ENCODE measurements at places on chromosomes 7 and 10.

- no peak for DNase-seq
Measured at GRCh38 chr10:112950714-112951358, 789 bp downstream of the TCF7L2 start.

- DNase-seq, result no peak
Measured at GRCh38 chr7:130294314-130294713, 1.4 kb downstream of the CPA4 start.

- DNase-seq, result no peak
Measured at GRCh38 chr7:3415861-3416312, 114.8 kb downstream of the SDK1 start.

GRCh38 chr10:47406870-47407691, 23.0 kb upstream of the ZNF488 start:
- DNase-seq, result no peak

GRCh38 chr7:157678501-157678900, 341.7 kb downstream of the DNAJB6 start:
- no peak for DNase-seq

GRCh38 chr10:110222641-110223297, 15.4 kb downstream of the MXI1 start:
- DNase-seq, result no peak

DNA sequence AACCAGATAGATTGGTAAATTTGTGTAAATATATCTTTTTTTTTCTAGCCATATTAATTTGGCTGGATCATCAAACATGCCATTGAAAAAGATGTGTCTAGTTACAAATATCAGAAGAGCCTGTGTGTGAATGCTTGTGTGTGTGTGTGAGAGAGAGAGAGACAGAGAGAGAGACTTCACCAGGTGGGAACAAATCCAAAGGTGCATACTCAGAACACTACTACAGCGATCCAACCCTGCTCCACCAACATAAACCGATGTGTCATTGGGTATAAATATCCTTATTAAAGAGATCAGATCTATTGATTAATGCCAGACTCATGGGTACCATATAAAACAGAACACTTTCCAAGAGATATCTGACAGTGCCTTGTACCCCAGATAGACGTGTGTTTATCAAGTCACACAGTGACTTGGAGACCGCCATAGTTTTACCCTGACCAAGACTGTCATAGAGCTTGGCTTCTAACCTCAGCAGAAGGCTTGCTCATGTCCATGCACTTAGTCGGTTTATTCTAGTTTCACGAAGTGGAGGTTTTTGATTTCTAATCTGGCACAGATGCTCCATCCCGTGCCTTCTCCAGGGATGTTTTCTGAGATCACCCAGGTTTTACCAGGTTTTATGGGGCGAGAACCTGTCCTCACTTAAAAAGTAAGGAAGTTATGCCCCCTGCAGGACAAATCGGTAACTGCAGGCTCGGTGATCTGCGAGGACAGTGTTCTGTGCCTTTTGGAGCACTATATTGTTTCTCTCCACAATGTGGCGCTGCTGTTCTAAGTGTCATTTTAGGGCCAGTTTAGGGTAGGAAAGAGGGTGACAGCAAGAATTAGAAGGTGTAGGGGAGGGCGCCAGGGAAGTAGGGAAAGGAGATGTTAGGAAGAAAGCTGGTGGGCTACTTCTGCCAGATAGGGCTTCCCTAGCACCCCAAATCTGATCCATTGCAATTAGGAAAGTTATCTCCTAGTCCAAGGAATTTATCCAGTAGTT, 29.3 kb upstream of the WNT8B start:
- DNase-seq, result peak; percentile 93

GRCh38 chr10:113823389-113823788, 30.5 kb downstream of the DCLRE1A start:
- no peak for DNase-seq

GRCh38 chr7:159097661-159098423, 46.8 kb downstream of the VIPR2 start:
- DNase-seq, result no peak

GRCh38 chr10:80199828-80200227, 5.5 kb downstream of the ANXA11 start:
- no peak for DNase-seq

- DNase-seq, result peak; percentile 83
Measured at GRCh38 chr10:72248468-72249151, 25.1 kb upstream of the DDIT4 start.

DNA sequence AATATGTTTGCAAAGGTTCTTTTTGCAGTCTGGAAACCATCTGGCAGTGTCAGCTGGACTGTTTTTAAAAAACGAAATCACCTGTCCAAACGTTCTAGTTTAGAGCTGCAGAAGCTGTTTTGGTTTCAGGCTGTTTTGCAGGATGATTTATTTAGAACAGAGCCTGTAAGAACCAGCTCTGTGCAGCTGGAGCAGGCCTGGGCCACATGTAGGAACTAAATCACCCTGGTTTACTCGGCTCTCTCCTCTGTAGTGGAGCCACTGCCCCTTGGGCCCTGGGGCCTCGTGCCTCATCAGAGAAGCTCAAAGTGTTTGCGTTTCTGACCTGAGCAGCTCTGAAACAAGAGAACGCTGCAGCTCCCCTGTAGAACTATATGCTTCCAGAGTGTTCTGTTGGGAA, 142.5 kb downstream of the ACTR3B start:
- DNase-seq, result no peak

- DNase-seq, result no peak
Measured at GRCh38 chr7:21960922-21961321, 15.2 kb upstream of the CDCA7L start.

DNA sequence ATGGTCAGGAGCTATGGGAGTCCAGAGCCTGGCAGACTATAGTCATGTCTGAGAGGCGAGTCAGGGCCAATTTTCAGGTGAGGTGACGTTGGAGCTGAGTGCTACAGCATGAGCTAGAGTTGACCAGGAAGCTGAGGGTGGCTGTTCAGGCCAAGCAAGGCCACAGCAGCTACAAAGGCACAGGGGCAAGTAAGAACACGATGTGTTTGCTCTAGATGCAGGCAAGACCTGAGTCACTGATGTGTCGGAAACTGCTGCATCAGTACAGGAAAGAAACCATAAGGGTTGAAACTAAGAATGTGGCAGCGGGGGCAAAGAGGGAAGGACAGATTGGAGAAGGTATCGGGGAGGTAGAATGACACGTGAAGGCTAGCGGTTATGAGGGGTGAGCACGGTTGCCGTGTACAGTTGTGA, 11.8 kb upstream of the RRP12 start:
- DNase-seq, result no peak

DNA sequence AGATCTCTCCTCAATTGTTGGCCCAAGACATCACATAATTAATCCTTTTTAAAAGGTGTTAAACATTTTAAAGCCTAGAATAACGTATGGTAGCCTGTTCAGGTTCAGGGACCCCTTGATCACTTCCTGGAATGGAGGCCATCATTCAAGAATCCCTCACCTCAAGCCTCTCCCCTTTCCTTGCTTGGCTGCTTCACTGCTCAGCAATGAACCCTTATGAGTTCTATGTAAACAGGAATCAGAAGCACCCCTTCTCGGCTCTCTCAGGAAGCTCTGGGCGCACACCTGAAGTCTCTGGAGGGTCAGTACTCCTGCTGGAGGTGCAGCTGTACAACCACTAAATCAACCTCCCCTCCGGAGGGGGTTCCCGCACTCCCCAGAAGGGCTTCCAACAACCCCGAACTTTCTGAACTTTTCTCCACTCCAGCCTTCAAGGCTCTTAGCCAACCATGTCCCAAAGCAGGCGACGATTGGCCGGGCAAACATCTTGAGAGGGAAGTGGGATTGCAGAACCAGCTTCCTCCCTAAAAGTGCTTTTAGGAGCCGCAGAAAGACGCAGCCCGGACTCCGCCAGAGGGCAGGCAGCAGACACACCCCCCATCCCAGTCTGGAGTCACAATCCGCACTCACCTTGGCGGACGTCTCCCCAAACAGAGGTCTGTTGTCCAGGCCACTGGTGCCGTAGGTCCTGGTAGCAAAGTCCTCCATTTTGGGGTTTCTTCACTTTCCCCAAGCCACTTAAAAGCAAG, 562 bp downstream of the TMEM243 start:
- peak; percentile 42 for DNase-seq

GRCh38 chr7:94888551-94888950, 18.8 kb upstream of the PPP1R9A start:
- no peak for DNase-seq

DNA sequence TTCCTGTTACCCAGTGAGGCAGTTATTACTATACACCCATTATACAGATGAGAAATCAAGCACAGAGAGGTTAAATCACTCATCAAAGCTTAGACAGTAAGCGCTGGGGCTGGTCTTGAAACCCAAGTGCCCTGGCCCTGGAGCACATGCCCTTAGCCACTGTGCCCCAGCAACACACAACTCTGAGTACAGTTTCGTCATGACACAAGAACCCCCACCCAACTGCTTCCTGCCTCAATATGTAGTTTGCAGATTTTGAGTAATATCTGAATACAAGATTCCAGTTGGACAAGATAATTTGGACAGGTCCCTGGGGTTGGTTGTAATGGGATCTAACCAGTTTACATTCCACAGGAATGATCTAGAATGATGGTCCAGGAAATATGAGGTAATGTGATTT, 62.8 kb downstream of the SH3PXD2A start:
- no peak for DNase-seq

GRCh38 chr7:112798274-112799159, 8.3 kb upstream of the TMEM168 start:
- DNase-seq, result no peak

DNA sequence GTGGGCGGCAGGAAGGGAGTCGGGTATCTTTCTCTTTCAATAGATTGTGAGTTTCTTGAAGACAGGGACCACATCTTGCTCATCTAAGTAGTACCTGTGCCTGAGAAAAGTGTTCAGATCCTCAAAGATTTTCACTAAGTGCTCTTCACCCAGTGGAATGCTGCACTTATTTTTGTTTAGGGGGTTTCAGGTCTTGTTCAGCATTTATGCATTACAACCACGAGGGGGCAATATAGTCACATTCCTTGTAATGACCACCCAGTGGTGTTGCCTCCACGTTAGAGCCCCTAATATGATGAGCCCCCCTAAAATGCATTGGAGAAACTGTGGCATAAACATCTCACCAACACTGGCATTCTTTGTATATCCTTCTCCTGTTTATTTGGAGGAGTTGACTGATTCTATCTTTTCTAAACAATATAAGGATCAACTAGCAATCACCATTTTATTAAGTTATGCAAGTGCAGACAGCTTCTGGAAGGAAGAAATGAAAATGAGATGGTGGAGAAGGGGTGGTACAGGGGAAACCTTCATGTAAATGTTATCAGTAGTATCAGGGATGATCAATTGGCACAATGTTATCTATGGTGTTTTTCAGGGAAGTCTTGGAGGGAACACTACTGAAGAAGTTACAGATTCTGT, 3.1 kb upstream of the PAPSS2 start:
- DNase-seq, result peak; percentile 7

GRCh38 chr10:107264742-107265141, 100.2 kb upstream of the SORCS1 start:
- DNase-seq, result no peak

DNA sequence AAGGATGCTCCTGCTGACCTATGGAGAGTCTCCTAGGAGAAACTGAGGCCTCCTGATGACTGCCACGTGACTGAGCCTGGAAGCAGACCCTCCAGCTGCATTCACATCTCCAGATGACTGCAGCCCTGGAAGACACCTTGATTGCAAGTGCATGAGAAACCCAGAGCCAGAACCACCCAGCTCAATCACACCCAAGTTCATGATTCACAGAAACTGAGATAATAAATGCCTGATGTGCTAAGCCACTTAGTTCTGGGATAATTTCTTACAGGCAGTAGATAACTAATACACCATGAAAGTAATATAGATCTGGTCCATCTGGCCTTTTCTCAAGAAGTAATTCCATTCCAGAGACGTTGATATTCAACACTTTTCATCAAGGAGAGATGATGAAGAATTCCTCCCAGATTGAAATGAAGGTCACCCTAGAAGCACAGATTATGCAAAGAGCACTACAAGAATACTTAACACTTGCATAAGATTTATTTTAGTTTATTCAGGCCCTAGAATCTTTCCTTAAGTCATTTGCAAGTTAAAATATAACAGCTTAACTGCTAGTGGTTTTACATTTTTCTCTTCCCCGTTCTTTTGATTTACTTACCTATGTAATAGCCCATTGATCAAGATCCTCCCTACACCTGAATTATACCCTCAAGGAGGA, 208.2 kb upstream of the INHBA start:
- no peak for DNase-seq

DNA sequence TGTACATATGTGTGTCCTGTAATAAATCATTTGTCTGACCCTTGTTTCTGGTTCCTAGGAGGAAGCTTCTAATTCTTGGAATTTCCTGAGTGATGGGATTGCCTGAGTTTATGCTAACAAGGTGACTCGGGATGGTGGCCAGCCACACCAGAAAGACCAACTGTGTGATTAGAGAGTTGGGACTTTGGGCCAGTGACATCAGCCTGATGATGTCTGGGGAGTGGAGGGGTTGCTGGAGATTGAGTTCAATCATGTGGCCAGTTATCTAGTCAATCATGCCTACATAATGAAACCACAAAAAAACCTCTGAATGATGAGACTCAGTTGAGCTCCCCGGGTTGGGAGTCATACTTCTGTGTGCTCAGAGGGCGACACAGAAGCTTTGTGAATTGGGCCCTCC, 23.5 kb upstream of the CARD11 start:
- peak; percentile 36 for DNase-seq

DNA sequence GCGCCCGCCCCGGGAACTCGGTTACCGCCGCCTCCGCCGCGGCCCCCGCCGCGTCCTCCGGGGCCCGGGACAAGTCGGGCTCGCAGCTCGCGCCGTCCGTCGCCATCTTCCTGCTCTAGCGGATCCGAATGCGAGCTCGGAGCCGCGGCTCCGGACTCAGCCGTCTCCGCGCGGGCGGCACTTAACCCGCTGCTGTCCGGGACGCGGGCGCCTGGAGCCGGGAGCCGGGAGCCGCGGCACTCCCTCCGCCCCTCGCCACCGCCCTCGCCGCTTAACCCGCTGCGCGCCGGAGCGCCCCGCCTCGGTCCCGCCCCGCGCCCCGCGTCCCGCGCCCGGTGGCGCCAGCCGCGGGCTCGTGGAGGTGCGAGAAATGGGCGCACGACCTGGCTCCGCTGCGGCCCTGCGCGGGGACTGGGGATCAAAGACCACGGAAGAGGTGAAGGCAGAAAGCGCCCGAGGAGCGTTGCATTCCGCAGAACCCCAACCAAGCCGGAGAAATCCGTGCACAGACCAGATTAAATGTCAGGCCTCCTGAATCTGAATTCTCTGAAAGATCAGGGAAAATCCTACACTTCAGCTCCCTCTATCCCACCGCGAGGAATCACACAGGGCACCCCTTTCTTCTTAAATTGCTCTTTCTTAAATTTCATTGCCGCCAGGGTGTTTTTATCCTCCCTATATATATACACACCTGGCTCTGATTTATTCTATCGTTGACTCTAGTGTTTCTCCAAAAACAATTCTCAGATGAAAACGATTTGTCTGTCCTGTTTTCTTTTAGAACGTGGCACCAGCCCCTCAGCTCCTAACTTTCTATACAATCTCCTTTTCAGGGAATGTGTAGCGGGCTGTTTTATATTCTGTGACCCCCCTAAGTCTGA, at the start of gene CTTNBP2:
TSS of gene CTTNBP2 (minus strand) at position 132 of the 881 bp plus-strand sequence. CDS start at position 106, 26 bp downstream.
- DNase-seq, result no peak

- DNase-seq, result no peak
Measured at GRCh38 chr10:97115846-97116245, 69.9 kb downstream of the SLIT1 start.

Data from CD4-positive, alpha-beta T cell treated with Interleukin-6 at 100 ng/mL for 8 hours (primary cell).